ENCODE measurements at places on chromosomes 4 and X.

DNA sequence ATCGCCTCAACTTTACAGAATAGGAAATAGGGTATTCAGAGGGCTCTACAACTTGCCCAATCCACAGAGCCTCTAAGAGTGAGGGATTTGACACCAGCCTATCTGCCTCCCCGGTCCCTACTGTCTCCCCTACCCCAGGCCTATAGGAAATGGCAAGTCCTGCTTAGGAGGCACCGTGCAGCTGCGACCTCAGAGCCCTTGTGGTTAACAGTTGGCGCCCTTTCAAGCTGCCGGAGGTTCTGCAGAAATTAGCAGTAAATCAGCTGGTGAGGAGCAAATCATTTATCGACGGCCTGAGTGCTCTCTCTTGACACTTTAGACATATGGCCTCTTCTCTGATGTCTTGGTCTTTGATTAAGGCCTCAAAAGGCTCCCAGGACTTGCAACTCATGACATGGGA is 96.9 kb downstream of the CLNK start:
- no peak for DNase-seq

GRCh38 chr4:102823897-102824296 is 3.5 kb downstream of the UBE2D3 start:
- peak; percentile 11 for DNase-seq

DNA sequence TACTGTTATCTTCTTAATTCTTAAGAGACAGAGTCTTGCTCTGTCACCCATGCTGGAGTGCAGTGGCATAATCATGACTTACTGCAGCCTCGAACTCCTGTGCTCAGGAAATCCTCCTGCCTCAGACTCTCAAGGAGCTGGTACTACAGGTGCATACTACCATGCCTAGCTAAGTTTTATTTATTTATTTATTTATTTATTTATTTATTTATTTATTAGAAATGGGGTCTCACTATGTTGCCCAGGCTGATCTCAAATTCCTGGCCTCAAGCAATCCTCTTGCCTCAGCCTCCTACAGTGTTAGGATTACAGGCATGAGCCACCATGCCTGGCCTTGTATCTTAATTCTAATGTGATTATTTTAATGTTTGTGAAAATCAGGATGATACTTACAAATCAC is 125.6 kb downstream of the THOC2 start:
- DNase-seq = no peak

DNA sequence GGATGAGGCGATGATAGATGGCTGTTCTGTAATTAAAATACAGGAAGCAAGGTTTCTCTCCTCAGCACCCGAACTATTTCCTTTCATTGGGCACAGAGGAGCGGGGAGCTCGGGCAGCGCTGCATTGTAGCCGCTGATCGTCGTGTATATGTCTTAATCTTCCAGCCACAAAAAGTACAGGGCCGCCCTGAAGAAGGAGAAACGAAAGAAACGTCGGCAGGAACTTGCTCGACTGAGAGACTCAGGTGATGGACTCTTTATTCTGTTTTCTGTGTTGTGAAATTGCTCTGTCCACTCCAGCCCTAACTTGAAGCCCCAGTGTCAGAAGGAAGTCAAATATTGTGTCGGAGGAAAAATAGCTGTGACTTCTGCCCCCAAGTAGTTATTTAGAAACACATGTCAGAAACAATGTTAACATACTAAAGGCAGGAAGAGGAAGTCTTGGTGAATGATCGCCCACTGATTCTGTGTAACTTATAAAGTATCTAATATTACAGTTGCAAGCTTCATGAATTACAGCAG is 546 bp downstream of the ZRSR2 start:
- DNase-seq = peak; percentile 3

GRCh38 chr4:94766856-94767255 is 9.1 kb downstream of the BMPR1B start:
- peak; percentile 35 for DNase-seq

- DNase-seq = peak; percentile 9
Measured at GRCh38 chrX:37986893-37987292, 19.5 kb upstream of the SYTL5 start.

DNA sequence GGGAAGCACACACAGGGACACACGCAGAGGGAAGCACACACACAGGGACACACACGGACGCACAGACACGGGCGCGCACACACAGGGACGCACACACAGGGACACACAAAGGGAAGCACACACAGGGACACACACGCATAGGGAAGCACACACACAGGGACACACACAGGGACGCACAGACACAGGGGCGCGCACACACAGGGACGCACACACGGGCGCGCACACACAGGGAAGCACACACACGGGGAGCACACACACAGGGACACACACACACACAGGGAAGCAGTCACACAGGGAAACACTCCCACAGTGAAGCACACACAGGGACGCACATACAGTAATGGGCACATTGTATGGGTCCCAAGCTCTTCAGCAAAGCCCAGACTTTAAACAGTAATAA is 685.3 kb downstream of the TRIML1 start:
- no peak for DNase-seq

DNA sequence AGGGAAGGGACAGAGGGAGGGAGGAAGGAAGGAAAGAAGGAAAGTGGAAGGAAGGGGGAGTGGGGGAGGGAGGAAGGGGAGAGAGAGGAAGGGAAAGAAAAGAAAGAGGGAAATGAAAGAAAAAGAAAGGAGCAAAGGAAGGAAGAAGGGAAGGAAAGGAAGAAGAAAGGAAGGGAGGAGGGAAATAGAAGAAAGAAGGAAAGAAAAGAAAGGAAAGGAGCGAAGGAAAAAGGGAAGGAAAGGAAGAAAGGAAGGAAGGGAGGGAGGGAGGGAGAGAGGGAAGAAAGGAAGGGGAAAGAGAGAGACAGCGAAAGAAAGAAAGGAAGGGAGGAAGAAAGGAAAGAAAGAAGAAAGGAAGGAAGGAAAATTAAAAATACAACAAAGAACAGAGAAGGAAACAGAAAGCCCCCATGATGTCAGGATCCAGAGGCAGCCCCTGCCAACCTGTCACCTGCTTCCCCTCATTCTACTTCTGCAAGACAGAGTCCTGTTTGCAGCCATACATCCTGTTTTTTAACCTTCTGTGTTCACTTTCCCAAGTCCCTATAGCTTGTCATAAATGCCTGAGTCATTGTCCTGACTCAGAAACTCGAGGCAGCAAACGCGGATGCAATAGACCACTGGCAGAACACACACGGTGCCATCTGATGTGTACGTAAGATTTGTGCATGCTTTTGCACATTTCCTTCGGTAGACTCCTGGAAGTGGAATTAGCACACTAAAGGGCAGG is 77.0 kb upstream of the C4orf50 start:
- no peak for DNase-seq

DNA sequence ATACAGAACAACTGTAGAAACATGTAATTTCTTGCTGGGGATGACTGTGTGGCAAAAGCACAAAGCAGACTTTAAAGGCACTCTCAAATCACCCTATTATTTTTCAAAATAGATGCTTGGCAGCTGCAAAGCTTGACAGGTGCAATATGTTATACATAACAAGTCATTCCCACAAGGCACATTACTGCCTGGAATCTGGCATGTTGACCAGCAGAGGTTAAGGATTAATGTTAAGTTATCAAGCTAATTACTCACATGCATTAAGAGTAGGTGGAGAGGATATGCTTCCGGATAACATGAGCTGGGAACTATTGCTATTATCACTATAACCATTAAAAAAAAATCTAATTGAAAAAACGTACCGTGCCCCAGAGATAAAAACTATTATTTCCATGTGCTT is 17.8 kb downstream of the ANOS1 start:
- DNase-seq = no peak

DNA sequence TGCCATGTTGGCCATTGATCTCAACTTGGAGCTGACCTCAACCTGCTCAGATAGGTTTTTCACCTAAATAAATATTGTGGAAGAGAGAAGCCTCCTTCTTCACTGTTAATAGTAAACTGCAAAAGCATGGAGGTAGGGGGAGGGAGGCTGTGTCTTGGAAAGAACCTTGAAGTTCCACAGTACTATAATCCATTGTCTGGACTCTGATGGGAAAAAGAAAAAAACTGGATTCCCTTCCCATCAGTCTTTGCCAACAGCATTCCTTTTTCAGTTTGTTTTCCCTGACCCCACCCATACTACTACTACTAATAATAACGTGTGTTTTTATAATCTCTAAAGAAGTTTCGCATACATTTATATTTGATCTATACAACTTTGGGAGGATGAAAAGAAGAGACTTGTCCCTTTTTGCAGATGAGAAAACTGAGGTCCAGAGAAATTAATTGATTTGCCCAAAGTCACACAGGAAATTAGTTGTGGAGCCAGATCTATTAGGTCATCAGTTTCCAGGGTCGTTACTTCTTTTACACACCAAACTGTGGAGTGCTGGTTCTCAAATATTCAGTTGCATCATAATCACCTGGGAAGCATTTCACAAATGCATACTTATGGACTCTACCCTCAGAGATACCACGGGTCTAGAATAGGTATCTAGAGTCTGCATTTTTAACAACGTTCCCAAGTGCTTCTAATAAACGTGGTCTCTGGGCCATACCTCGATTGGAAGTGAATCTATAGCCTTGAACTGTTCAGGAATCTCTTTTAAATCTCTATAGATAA is 59.1 kb downstream of the LUZP4 start:
- no peak for DNase-seq

GRCh38 chrX:40470830-40471429 is 109.8 kb upstream of the ATP6AP2 start:
- DNase-seq = no peak

DNA sequence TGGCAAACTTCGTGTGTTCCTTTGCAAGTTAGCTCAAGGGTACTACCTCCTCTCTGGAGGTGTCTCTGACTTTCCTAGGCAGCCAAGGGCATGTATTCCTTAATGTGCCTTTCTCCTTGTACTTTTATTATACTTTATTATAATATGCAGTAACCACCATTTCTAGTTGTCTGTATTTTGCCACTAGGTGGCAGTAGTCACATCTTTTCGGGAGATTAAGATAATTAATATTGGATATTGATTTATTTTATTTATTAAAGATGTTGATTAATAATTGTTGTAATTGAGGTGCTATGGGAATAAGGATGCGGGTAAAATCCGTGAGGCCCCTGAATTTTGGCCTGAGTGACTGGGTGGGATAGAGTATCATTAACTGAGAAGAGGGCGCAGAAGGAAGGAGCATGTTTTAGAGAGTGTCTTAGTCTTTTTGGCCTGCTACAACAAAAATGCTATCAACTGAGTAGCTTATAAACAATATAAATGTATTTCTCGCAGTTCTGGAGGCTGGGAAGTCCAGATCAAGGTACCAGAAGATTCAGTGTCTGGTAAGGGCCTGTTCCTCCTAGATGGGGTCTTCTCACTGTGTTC is 153.3 kb downstream of the TMEM164 start:
- DNase-seq = no peak

GRCh38 chrX:37989304-37989703 is 17.0 kb upstream of the SYTL5 start:
- no peak for DNase-seq

DNA sequence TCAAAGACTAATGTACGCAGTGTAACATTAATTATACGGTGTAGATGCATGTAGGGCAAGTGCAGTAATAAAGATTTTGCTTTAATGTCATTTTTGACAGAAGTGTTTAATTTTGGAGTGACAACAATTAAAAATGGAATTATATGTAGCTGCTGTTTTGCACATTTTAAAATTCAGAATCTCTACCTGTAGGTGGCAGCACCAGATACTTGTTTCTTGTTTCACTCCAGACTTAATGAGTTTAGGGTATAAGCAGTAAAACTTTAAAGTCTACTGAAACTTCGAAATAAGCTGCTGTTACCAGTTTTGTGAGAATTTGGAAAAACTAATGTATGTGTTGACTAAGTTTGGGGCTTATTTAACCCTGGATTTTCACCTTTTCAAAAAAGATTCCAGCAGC is 144.9 kb downstream of the POLA1 start:
- DNase-seq = peak; percentile 11

DNA sequence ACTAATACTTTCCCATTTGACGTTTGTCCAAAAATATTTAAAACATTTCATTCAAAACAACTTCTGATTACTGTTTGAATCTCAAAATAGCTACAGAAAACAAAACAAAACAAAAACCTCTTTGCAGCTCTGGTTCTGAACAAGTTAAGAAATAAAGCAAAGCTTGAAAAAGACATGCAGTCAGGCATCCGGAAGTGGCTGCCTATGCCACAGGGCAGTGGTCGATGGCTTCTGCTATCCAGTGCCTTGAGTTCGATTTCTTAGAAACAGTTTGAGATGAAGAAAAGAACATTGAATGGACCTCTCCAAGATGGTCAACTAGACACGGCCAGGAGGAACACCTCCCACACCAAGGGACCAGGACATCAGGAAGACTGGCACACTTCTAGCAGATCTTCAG is 125.3 kb downstream of the SCFD2 start:
- peak; percentile 27 for DNase-seq

DNA sequence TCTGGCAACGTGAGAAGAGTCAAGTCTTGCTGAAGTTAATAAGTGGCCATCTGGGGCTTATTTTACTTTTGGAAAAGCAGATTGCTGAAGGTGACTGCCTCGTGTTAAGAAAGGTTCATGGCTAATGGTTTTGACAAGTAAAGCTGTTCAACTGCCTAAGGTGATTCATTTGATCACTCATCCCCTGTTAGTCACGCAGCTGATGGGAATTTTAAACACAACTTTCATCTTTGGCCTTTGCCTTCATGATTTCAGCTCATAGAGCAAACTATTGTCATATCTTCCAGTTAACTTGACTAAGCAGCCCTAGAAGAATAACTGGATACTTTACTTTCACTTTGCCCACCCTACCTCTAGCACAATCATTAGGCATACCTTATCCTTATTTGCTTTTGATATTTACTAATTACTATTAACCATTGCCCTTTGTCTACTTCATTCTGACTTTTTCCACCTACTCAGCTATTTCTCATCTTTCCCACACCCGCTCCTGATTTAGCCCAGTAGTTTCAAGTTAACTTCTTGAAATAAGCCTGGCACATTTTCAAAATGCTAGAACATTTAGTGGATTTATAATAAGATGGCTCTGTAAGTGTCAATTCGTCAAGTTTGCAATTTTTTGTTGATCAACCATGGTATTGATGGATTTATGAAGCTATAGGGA is 170.6 kb upstream of the S100G start:
- no peak for DNase-seq

- no peak for DNase-seq
Measured at GRCh38 chrX:150036181-150036580, 97.9 kb upstream of the EOLA2 start.

GRCh38 chrX:83160096-83160495 is 348.0 kb upstream of the POU3F4 start:
- no peak for DNase-seq

GRCh38 chr4:8278009-8278395 is 8.4 kb downstream of the HTRA3 start:
- no peak for DNase-seq

DNA sequence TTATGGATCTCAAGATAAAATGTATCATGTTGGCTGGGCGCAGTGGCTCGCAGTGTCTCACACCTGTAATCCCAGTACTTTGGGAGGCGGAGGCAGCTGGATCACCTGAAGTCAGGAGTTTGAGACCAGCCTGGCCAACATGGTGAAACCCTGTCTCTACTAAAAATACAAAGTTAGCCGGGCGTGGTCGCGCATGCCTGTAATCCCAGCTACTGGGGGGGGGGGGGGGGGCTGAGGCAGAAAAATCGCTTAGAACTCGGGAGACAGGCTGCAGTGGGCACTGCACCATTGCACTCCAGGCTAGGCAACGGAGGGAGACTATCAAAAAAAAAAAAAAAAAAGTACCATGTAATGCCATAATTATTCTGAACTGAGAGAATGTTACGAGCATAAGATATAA is 2.1 kb downstream of the RBMX start:
- DNase-seq = no peak

GRCh38 chr4:3847211-3847940 is 81.2 kb downstream of the ADRA2C start:
- DNase-seq = no peak

- DNase-seq = no peak
Measured at GRCh38 chr4:164405774-164406173, 348.2 kb upstream of the SMIM31 start.

- DNase-seq = no peak
Measured at GRCh38 chrX:57178605-57179004, 41.4 kb upstream of the SPIN2A start.

Data from GM03348 (cell line).